Heart left ventricle (tissue), 16 donors: ENCODE measurements at places on chromosomes 12 and 14.

- no peak for DNase-seq
These were observed 260.0 kb upstream of the PLEKHG7 start for GRCh38 chr12:92442782-92443181.

GRCh38 chr14:103538291-103539055 lies 9.5 kb downstream of the TRMT61A start:
- DNase-seq, result peak; percentile 66

- DNase-seq, result no peak
These were observed 183.0 kb upstream of the ARID2 start for GRCh38 chr12:45546545-45546944.

DNA sequence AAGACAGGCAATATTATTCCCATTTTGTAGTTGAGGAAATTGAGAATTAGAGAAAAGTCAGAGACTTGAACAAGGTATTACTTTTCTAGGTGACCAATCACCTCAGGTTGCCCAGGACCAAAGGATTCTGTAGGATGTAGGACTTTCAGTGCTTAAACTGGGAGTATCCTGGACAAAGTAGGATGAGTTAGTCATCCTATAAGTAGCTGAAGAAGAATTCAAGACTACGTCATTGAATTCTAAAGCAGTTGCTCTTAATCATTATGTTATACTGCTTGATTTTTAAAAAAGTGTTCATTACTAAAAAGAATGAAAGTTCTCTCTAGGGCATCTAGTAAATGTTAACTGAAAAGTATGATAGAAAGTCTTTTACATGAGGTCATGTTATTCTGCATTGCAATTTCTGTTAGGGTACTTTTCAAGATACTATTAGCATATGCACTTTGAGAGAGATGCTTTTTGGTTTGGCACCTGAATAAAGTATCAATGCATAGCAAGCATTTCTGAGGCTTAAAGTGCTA lies 101.7 kb downstream of the RTN1 start:
- DNase-seq, result no peak

- DNase-seq, result no peak
These were observed 96.3 kb downstream of the ESRRB start for GRCh38 chr14:76472199-76472723.

- no peak for DNase-seq
These were observed 32.6 kb downstream of the SLC35F4 start for GRCh38 chr14:57833323-57833722.

DNA sequence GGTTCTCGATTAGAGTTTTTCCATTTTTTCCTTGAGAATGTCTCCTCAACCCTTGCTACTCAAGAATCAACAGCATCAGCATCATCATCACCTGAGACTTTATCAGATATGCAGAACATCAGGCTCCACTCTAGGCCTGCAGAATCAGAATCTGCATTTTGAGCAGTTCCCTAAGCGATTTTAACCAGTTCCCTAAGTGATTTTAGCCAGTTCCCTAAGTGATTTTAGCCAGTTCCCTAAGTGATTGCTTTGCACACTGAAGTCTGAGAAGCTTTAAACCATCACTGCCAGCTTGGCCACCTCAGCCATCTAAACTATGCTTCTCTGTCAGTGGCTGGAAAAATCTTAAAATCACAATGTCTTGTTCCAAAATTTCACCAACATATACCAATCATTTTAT lies 29.4 kb upstream of the SLC38A1 start:
- no peak for DNase-seq

DNA sequence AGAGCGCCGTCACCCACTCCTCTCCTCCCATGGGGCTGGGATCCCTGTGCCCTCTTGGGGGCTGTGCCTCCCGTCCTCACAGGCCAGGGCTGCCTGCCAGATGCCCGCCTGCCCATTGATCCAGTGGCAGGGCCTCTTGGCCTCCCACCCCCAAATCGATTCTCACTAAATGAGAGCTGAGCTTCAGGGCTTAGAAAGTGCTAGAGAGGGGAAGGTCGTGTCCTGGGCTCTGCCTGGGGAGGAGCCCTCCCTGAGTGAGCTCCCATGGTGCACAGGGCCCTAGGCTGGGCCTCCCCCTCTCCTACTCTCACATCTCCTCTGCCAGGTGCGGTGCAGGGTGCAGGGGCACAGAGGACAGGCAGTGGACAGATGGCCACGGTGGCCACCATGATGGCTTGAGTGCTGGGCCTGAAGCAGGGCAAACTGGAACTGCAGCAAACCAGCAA lies 9.2 kb downstream of the BEGAIN start:
- peak; percentile 46 for DNase-seq

DNA sequence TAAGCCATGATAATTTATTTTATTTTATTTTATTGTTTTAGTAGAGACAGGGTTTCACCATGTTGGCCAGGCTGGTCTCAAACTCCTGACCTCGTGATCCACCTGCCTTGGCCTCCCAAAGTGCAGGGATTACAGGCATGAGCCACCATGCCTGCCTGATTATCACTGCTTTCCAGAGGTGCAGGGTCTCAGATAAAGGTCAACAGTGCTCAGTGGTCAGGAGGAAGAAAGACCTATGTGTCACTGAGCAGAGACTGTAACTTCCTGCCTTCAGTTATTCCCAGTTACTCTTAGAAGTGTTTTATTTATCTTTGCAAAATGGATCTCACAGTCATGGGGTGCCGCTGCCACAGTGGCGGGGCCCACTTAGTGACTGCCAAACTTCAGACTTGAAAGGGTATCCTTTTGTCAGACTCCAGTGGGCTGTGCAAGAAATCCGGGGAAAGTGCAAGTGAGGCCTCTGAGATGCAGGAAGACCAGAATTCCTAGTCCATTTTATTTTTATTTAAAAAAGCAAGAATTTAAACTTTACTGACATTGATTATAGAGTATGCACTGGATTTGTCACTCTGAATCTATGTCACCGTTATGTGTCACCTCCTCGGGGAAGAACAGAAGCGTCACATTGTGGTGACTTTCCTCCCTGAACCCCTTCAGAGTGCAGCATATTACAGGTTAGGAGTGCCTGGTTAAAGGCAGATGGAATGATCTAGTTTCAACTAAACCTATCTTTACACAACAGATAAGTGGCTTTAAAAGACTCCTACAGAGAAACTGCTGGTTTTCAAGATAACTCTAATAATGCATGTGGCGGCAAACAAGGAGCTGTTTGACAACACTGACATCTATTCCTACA lies 59.1 kb upstream of the BICD1 start:
- DNase-seq, result no peak

GRCh38 chr14:32584079-32584478 lies 255.0 kb downstream of the AKAP6 start:
- no peak for DNase-seq

DNA sequence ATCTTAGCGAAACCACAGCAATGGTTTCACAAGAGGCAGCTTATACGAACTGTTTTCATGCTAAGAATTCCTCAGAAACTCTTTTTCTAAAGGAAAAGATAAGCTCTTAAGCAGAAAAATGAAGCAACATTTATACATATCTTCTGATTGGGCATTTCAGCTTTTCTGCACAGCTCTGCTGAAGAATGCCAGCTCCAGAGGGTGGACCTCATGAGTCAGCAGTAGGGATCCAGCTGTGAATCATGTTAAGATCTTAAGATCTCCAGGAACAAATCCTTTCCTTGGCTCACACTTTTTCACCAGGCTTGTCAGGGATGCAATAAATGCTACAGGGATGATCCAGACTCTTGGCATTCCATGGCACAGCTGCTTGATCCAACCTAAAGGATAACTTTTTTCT lies 477.1 kb upstream of the CCDC196 start:
- peak; percentile 24 for DNase-seq

GRCh38 chr12:46677749-46678148 lies 148.0 kb downstream of the SLC38A4 start:
- no peak for DNase-seq

DNA sequence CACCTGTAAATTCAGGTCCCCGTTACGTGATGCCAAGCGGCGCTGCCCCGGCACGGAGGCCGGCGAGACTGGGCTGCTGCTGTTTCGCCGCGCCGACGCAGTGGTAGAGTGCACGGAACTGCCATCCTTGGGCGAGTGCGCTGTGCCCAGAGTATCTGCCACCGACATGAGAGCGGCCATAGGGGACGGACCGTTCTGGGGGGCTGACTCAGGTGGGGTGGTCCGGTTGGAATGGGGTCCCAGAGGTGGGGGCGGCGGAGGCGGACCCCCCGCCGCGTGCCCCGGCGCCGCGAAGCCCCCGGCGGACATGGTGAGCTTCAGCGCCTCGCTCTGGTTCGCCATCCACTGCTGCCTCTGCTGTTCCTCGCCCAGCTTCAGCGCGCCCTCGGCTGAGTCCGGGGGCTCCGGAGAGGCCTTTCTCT lies 2.8 kb downstream of the IRF2BPL start:
- DNase-seq, result peak; percentile 22

DNA sequence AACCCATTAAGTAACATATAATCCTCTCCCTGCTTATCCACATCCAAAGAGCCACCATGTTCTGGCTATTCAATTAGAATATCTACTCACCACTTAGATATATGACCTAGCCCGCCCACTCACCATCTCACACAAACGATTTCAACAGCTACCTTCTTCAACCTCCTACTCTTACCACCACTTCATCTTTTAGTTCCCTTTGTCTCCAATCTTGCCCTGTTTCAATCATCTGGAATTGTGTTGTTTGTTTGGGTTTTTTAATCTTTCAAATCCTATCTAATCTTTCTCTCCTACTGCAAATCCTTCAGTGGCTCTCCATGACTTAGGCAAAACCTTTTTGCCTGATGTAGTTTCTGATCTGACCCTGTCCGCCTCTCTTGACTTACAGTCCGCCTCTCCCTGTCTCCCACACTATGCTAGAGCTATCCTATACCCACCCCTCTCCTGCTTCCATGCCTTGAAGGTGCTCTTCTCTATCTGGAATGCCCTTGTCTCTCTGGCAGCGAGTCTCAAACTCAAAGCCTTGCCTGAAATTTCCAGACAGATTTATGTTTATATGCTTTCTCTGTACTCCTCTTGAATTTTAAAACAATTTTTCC lies 161.0 kb upstream of the CRY1 start:
- DNase-seq, result no peak

GRCh38 chr14:59199205-59199604 lies 10.7 kb downstream of the DAAM1 start:
- DNase-seq, result no peak

DNA sequence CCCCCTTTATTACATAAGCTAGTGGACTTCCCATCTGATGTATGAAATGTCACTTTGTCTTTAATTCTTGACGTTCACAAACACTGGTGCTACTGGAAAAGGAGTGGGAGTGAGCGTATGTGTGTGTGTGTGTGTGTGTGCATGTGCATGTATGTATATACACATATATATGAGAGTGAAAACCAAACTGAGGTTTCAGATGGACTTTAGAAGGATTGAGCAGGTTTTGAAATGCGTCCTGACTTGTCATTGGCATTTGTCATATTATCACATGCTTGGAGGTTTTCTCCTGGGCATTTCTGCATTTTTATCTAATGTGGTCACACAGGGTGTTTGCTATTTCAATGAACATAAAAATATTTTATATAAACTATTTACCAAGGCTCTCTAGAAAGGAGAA lies 1085.9 kb downstream of the BCL11B start:
- DNase-seq, result no peak

DNA sequence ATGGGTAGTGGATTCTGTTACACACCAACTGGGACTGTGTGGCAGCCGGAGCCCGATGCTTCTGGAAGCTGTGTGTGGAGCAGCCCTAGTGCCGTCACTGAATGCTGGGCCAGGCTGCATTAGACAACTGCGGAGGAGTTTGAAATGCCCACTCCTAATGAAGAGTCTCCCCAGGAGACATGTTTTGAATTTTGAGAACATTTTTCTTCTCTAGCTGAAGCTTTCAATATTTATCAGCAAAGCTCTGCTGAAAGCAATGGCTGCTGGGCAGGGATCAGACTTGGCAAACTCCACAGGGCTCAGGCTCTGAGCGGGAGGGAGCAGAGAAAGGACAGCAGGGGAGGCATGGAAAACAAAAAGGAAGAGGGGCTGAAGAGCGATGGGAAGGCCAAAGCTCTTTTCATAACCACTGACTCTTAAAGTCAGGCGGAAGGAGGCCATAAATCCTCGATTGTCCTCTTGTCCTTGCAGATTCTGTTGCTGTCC lies 189.1 kb downstream of the MON2 start:
- DNase-seq, result no peak

GRCh38 chr12:28776220-28776619 lies 372.9 kb upstream of the FAR2 start:
- DNase-seq, result no peak

GRCh38 chr12:68067762-68068376 lies 78.6 kb downstream of the IFNG-AS1 start:
- no peak for DNase-seq

DNA sequence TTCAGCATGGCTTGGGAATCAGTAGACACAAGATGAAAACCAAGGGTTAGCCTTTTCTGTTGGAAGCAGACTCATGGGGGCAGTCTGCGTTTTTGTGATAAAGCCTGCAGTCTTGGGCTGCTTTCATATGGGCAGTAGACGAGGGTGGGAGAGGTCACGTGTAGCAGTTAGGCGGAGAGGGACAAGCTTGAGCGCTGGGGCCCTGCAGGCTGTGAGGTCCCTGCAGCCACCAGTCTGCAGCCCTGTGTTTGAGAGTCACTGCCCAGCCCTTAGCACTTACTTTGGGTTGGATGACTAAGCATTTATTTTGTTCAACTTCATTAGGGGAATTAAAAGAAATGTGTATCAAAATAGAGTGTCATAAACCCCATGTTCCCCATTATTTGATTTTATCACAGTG lies 37.2 kb downstream of the EP400 start:
- DNase-seq, result no peak
